ENCODE measurements at places on chromosomes 6 and 20.

GRCh38 chr6:107116931-107117330 lies 1.6 kb upstream of the BEND3 start:
- no peak for DNase-seq

DNA sequence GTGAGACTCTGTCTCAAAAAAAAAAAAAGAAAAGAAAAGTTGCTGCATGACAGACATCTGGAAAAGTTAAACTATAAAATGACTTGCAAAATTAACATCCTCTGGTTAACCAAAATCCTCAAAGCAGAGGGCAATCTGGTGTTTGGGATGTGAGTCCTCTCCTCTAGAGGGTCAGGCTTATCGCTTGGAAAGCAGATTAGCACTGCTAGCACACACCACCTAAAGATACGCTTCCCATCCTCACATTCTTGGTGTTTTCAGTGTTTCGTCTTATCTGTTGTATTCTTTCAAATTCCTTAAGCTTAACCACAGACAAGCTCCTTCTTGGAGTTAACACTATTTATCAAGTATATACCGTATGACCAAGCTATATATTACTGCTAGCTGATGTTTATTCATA lies 198.0 kb downstream of the SOX4 start:
- DNase-seq = no peak

GRCh38 chr6:97656706-97657350 lies 373.8 kb upstream of the MMS22L start:
- no peak for DNase-seq

GRCh38 chr6:112156668-112157067 lies 69.3 kb downstream of the FAM229B start:
- no peak for DNase-seq

- no peak for DNase-seq
These were observed 96.0 kb downstream of the SASH1 start for GRCh38 chr6:148438632-148439031.
